ENCODE measurements at places on chromosomes 12 and 14.

DNA sequence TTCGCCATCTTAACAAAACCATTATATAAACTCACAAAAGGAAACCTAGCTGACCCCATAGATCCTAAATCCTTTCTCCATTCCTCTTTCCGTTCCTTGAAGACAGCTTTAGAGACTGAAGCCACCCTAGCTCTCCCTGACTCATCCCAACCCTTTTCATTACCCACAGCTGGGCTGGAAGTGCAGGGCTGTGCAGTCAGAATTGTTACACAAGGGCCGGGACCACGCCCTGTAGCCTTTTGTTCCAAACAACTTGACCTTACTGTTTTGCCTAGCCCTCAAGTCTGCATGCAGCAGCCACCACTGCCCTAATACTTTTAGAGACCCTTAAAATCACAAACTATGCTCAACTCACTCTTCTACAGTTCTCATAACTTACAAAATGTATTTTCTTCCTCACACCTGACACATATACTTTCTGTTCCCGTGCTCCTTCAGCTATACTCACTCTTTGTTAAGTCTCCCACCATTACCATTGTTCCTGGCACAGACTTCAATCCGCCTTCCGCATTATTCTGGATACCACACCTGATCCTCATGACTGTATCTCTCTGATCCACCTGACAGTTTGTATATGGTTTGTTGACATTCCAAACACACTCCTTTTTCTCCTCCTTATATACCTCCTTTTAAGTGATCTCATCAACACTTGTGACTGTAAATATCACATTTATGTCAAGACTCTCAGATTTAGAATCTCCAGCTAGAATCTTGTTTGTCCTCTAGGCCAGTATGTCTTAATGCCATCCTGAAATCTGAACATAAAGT is 208.7 kb downstream of the KITLG start:
- DNase-seq: no peak

- DNase-seq: no peak
Observed at GRCh38 chr12:87612996-87613395, 416.2 kb downstream of the C12orf50 start.

DNA sequence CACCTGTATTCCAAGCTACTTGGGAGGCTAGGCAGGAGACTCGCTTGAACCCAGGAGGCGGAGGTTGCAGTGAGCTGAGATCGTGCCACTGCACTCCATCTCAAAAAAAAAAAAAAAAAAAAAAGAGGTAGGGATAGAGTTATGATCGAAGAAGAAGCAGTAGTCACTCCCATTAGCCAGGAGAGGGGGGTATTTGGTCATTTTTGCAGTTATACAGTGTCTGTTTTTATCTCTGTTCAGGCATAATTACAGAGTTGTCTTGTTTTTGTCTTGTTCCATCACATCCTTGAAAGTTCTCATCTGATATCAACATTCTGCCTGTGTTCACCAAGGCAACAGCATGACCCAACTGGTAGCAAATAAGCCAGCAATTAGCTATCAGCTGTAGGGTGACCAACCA is 98.5 kb upstream of the TMPO start:
- no peak for DNase-seq

GRCh38 chr12:49889361-49890095 is 14.2 kb downstream of the FAIM2 start:
- no peak for DNase-seq

DNA sequence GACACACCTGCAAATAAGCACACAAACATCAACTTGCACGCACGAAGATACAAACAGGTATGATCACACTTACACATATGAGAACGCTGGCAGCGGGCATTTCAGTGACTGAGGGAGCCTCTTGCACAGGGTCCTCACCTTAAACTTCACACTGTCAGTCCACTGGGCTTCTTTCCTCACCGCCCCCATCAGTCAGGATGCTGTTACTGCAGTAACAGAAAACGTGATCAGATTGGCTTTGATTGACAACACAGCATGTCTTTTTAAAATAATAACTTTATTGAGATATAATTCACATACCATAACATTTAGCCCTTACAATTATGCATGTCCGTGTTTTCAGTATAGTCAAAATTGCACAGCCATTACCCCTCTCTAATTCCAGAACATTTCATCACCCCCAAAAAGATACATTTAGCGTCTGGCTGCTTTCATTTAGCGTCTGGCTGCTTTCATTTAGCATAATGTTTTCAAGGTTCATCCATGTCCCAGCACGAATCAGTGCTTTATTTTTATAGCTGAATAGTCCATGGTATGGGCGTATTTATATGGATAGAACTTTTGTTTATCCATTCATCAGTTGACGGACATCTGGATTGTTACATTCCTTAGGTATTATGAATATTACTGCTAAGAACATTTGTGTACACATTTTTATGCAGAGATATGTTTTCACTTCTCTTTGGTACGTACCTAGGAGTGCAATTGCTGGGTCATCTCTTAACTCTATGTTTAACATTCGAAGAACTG is 8.4 kb downstream of the CCDC197 start:
- DNase-seq: no peak

DNA sequence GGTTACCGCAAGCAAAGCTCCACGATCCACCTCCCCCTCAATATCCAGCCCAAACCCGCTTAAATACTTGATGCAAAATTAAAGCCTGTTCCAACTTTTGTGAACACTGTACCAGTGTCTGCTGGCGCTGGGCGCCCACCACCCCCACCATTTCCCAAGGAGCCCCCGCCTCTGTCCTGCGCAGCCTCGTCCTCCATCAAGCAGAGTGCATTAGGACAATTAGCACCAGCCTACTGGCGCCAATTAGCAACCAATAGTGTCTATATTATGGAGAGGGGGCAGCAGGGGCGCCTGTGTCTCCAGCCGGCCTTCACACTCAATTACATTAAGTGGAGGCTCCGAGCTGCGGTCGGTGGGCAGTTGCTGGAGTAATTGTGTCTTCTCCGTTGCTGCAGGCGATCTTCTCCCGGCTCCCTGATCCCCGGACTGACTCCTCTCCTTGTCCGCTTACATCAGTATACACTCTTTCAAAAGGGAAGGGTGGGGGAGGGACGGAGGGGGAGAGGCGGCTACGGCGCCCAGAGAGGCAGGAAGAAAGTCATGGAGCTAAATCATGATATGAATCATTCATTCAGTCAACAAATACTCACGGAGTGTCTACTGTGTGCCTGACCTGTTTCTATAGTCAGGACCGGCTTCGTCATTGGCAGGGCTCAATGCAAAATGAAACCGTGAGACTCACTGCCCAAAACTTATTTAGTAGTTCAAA is 707.3 kb downstream of the MED13L start:
- no peak for DNase-seq

GRCh38 chr12:27296674-27297073 is 36.0 kb upstream of the BMAL2 start:
- DNase-seq: no peak

DNA sequence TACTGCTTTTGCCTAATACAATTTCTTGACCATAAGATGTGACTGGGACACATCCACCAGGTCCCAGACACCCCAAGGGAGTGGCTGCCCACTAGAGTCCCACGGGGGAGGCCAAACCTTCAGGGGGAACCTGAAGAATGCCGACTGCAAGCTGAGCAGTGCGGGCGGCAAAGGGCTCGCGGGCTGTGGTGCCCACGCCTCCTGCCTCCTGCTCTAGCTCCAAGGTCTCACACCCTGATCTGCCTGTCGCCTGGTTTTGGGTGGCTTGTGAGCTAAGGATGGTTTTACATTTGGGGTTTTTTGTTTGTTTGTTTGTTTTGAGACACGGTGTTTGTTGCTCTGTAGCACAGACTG is 75.2 kb downstream of the MOK start:
- DNase-seq: no peak

DNA sequence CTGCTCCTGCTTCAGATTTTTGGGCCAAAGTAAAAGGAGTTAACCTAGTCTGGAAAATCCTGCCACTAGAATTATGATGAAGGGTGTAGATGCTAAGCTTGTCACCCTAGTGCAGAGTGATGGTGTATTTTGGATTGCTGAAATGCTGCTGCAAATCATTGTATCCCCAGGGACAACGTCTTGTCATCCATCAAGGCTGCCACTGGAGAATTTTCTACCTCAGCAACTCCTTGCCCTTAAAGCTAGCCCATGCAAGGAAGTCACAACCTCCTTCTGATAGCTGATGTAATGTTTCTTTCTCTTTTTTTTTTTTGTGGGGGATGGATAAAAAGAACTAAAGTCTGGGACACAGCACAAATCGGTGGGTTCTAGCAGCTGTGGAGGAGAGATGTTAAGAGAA is 139.4 kb upstream of the FRMD6 start:
- DNase-seq: no peak

All from ureter (tissue), 1 donor.